SK-N-MC (cell line): ENCODE measurements at places on chromosomes 12 and 14.

DNA sequence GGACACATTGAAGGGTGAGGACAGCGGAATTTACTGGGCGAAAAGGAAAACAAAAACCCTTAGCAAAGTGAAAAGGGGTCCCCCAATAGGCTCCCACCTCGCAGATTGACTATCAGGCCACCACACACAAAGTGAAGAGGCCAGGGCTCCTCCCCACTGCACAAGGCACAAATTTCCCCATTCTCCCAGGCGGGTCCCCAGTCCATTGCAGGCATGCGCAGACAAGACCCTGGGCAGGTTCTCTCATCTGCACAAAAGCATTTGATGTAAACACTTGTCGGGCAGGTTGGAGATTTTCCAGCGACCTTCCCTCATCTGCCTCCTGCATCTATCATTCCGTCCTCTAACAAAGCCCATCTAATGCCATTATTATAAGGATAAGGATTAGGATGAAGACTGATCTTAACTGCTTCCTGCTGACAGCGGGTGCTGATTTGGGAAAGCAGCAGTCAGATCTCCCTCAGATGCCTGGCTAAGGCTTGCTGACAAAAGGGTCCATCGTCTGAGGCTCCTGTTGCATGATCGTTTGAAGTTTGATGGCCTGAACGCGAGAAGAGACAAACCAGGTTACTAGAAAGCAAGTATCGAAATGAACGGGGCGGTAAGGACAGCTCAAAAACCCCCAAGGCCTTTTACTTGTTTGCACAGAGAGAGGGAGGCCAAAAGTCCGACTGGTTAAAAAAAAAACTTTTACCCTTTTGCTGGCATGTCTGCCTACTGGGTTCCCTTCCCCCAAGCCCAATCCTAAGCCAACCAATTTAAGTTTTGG lies 14.4 kb downstream of the ASCL4 start:
- DNase-seq, result no peak

- no peak for DNase-seq
These were observed 34.4 kb upstream of the SELPLG start for GRCh38 chr12:108668063-108668462.

DNA sequence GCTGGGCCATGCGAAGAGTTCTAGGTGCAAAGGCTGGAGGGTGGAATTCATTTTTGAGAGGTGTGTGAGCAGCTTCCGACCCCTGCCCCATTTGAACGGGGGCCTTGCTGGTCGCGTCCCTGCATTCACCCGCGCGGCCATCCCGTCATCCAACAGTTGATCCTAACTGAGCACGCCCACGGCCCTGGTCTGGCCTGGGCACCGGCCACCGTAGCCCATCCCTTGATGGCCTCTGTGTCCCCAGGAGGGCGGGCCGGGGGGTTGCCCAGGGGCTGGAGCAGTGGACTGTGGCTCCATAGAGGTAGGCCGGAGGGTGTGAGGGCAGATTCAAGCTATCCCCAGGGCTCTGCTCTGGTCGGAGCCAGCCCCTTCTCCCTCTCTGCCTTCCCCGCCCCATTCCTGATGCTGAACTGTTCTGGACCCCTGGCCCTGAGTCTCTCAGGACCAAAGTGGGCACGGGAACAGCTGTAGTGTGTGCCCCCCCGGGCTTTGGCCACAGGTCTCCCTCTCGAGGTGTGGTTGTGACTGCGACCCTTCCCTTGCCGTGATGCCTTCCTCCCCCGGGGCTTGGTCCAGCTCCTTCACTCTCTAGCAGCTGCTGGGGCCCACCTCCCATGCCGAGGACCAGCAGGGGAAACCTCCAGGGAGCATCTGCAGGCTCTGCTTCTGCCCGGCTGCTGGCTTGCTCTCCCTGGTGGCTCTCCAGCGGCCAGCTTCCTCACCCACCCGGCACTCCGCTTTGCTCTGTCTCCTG lies 9.1 kb downstream of the MEG3 start:
- DNase-seq, result no peak

- no peak for DNase-seq
These were observed 263.3 kb downstream of the RASSF9 start for GRCh38 chr12:85572956-85573355.

- no peak for DNase-seq
These were observed 72.2 kb downstream of the SLC6A15 start for GRCh38 chr12:84840356-84840755.

DNA sequence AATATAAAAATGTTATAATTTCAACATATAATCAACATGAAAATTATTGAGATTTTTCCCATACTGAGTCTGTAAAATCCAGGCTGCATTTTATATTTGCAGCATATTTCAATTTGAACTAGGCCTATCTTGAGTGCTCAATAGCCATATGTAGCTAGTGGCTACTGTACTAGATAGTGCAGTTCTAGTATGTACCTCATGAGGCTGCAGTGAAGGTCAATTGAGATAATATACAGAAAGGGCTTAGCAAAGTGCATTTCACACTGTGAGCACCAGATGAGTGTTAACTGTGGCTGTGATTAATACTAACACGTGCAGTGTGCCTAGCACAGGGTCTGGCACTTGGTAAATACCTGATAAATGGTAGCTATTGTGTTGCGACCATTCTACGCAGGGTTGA lies 5.4 kb upstream of the SLC22A17 start:
- no peak for DNase-seq

DNA sequence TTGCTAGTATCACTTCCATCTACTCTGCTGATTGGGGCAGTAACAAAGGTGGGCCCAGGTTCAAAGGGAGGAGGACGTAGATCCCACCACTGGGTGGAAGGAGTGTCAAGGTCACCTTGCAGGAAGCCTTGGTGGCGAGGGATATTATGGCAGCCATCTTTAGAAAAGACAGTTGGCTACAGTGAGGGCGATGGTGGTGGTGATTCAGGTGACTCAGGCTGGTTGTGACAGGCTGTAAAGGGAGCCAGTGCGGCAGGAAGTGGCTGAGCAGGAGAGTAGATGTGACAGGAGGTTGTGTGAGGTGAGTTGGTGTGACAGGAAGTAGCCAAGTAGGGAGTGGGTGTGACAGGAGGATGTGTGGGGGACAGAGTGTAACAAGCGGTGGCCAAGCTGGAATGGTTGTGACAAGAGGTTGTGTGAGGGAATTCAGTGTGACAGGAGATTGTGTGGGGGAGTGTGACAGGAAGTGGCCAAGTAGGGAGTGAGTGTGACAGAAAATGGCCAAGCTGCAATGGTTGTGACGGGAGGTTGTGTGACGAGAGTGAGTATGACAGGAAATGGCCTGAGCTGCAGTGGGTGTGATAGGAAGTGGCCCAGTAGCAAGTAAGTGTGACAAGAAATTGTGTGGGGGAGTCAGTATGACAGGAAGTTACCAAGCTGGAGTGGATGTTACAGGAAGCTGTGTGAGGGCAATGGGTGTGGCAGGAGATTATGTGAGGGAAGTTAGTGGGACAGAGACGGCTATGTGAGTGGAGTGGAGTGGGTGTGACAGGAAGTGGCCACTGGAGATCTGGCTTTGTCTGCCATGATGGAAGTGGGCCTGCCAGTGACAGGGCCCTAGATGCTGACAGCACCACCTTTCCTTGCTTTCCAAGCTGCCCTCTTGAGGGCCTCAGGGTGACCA lies 136.5 kb upstream of the MYL2 start:
- DNase-seq, result no peak

GRCh38 chr14:50319721-50320120 lies 7.6 kb downstream of the DMAC2L start:
- no peak for DNase-seq

DNA sequence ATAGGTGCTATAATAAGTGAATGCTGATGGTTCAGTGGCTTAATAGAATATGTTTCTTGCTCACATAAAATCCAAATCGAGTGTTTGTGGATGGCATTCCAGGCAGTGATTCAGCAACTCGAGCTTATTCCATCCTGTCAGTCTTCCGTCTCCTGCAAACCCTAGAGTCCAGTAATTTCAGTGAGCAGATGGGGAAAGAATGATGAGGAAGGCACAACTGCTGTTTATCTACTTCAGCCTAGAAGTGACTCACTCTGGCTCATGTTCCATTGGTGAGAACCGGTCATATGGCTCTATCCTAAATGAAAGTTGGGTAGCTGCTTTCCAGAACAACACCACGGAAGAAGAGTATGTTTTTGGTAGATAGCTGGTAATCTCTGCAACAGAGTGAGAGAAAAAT lies 421.8 kb upstream of the PDE3A start:
- no peak for DNase-seq

GRCh38 chr12:111406474-111407376 lies 1.0 kb downstream of the SH2B3 start:
- DNase-seq, result no peak

DNA sequence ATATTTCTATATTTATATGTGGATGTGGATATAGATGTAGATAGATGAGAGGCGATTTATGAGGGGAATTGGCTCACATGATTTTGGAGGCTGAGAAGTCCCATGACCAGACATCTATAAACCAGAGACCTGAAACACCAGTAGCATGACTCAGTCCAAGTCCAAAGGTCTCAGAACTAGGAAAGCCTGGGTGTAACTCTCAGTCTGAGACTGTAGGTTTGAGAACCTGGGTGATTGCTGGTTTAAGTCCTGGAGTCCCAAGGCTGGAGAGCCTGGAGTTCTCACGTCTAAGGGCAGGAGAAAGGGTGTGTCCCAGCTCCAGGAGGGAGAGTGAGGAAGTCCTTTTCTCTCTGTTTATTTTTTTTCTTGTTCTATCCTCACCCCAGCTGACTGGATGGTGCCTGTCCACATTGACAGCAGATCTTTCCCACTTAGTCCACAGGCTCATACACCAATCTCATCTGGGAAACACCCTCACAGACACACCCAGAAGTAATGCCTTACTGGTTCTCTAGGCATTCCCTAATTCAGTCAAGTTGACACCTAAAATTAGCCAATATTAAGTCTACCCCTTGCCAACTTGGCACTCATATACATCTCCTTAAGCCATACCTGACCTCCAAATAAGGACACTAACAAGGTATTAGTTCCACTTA lies 45.4 kb downstream of the EMP1 start:
- DNase-seq, result no peak

GRCh38 chr12:101694986-101695385 lies 2.5 kb upstream of the CHPT1 start:
- DNase-seq, result no peak

DNA sequence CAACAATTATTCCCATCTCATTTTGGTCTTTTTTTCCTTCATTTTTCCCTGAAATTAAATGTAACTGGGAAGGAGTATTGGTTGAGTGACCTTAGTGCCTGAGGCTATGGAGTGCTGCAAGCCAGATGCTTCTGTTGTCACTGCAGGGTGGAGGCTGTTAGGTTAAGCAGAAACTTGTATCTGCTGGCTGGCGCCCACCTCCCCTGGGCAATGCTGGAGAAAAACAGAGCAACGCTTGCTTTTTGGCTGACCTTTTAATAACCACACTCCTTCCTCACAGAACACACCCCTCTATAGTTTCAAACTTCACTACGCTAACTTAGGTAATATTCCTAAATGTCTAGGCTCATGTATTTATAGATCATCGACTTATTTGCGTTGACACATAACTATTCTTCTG lies 583.5 kb upstream of the NOVA1 start:
- DNase-seq, result no peak

- no peak for DNase-seq
These were observed 18.3 kb downstream of the IL26 start for GRCh38 chr12:68207276-68207675.

- no peak for DNase-seq
These were observed 659 bp downstream of the CIROP start for GRCh38 chr14:23104070-23104590.

DNA sequence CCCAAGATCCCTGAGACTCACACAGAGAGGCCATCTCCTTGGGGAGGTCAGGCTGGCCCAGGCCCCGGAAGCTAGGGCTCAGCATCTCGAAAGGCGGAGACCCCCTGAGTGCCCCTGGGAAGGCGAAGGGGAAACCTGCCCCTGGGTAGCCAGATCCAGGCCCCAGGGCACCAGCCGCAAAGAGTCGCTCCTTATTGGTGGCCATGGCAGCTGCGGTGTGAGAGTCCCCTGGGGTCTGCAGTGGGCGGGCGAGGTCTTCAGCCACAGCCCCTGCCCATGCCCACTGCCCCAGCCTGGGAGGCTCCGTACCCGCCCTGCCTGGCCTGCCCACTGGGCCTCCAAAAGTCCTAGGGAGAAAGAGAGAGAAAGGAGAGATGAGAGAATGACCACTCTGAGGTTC lies 4.7 kb downstream of the RARG start:
- no peak for DNase-seq

DNA sequence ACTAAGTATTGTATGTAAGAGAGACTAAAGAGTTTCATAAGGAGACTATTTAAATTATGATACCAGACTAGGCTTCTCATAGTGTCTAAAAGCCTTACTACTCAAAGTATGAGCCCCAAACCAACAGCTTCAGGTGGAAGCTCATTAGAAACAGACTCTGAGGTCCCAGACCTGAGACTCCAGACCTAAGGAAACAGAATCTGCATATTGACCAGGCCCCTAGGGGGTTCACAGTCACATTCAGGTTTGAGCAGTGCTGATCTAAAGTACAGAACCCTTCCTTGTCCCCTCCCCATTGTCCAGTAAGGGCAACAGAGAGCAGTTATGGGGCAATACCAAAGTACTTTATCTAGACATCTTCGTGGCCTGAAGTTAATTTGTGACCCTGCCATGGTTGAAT lies 87.7 kb downstream of the SSPN start:
- DNase-seq, result no peak

DNA sequence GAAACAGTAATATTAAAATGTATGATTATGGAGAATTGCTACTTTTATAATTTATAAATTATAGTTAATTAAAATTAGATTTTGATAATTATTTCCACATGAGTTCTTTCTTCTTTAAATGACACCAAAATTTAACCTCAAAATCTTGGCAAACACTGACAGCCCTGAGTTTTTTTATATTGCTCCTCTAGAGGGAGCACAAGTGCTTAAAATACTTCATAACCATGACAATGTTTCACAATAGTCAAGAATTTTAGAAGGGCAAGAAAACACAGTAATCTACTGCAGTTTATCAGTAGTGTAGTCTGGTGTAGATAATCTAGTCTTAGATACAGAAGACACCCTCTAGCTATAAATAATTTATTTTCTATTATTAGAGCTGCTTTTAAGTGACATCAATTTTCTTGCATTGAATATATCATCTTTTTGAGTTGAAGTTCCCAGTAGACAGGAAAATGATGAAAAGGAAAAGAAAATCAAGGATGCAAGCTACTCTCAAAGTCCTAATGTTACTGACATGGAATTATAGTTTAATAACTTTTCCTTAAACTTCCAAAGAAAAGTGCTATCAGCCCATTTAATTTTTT lies 14.3 kb upstream of the PTGER2 start:
- DNase-seq, result peak; percentile 12
